ENCODE measurements at places on chromosomes 11 and 22.

GRCh38 chr11:17171343-17171742 is 36.4 kb downstream of the PIK3C2A start:
- DNase-seq: no peak

GRCh38 chr22:31082606-31083376 is 1.7 kb downstream of the SMTN start:
- DNase-seq: no peak

- no peak for DNase-seq
These were observed 685.2 kb upstream of the CHORDC1 start for GRCh38 chr11:90908074-90908473.

GRCh38 chr22:20131597-20131858 is at the start of gene ZDHHC8:
Gene ZDHHC8 (plus strand): TSS chr22:20131804. CDS start chr22:20131948, 144 bp downstream.
- no peak for DNase-seq

DNA sequence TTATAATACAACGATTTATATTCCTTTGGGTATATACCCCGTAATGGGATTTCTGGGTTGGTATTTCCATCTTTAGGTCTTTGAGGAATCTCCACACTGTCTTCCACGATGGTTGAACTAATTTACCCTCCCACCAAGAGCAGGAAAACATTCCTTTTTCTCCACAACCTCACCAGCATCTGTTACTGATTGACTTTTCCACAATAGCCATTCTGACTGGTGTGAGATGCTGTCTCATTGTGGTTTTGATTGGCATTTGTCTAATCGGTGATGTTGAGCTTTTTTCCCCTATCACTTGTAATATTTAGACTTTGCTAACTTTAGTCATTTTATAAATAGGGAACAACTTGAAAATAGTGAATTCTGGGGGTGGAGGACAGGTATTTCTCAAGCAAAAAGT is 58.1 kb downstream of the PPFIA1 start:
- no peak for DNase-seq

GRCh38 chr11:73396985-73397384 is 20.8 kb downstream of the RELT start:
- DNase-seq: no peak

GRCh38 chr11:57904376-57904775 is 119.3 kb upstream of the OR9Q1 start:
- no peak for DNase-seq

Measured in H1 (cell line).